ENCODE measurements at places on chromosomes 1 and 21.

GRCh38 chr1:2519029-2519685, 7.2 kb downstream of the PANK4 start:
- no peak for DNase-seq

- no peak for DNase-seq
These were observed 49.8 kb upstream of the SCAF4 start for GRCh38 chr21:31781737-31782136.

DNA sequence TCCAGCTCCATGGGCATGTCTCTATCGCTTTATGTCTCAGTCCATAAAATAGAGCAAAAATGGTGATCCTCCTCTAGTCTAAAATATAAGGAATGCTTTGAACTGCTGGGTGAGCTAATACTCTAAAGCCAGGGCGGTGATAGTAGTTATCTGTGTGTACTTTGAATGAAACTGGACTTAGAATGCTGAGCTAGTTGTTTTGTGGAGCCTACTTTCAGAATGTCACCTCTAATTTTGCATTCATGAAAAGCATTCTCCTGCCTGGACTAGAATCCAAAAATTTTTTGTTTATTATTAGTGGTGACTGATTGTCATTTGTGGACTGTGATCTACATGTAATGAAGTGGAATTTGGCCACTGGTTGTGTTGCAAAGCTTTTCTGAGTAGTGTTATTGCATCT, 241.6 kb upstream of the C1orf105 start:
- DNase-seq = no peak

DNA sequence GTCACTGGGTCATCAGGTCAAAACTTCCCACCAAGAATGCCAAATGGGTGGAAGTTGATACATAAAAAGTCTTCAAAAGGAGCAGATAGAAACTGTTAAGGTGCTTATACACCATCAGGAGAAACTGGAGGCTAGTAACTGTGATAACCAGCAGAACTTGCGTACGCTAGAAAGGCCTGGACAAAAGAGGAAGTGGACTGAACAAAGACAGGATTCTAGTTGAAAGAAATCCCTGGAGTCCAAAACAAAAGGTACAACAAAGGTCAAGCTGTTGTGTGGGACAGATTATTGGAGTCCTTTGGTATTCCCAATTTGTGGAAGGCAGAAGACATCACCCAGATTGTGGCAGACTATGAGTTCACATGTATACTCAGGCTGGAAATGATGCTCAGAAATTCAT, 215.8 kb upstream of the PBX1 start:
- no peak for DNase-seq

GRCh38 chr1:214550013-214550856, 1.2 kb downstream of the PTPN14 start:
- DNase-seq = no peak

- no peak for DNase-seq
These were observed 291.8 kb upstream of the CAMK1G start for GRCh38 chr1:209291715-209292114.

DNA sequence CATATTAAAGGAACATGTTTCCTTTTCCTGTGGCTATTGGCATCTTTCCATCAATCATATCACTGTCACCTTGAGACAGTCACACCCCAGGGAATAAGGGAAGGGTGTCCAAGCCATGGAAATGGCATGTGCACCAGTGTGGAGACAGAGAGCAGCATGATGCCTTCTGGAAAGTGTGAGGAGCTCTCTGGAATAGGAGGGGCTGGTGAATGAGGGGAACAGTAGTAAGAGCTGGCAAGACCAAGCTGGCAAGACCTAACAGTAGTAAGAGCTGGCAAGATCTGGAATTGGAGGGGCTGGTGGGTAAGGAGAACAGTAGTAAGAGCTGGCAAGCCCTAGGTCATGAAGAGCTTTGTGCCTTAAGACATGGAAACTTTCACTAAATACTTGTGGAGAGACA, 186.7 kb downstream of the C1orf94 start:
- DNase-seq = no peak

DNA sequence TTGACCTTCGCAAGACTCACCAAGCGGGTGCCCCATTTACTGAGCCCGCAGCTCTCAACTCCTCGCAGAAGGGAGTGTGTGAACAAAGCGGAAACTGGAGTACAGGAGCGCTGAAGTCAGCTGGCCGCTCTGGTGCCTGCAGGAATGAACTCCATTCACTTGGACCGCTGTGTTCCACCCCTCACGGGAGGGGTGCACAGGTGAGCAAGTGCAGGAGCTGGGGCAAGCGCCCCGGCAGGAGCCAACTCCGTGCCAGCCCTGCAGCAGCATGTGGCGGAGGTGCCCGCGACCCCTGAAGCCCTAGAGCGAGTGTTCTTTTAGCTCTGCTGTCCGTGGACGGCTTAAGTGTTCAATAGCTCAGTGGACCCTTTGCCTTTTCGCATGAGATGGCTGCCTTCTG, 471.6 kb upstream of the ADGRL4 start:
- no peak for DNase-seq

DNA sequence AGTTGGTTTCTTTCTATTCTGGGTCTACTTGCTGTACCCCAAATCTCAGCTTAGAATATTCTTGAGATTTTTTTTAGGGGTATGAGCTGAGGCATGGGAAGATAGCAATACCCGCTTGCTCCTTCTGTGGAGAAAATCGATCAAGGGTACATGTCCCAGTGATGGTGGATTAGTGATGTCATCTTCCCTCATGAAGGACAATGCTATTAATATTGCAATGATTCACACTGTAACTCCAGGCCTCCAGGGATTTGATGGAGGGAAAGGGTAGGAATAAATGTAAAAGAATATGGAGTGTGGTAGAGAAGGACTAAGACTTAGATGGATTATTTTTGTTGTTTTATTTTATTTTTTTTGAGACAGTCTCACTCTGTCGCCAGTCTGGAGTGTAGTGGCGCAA, 47.4 kb downstream of the XCL1 start:
- DNase-seq = no peak

DNA sequence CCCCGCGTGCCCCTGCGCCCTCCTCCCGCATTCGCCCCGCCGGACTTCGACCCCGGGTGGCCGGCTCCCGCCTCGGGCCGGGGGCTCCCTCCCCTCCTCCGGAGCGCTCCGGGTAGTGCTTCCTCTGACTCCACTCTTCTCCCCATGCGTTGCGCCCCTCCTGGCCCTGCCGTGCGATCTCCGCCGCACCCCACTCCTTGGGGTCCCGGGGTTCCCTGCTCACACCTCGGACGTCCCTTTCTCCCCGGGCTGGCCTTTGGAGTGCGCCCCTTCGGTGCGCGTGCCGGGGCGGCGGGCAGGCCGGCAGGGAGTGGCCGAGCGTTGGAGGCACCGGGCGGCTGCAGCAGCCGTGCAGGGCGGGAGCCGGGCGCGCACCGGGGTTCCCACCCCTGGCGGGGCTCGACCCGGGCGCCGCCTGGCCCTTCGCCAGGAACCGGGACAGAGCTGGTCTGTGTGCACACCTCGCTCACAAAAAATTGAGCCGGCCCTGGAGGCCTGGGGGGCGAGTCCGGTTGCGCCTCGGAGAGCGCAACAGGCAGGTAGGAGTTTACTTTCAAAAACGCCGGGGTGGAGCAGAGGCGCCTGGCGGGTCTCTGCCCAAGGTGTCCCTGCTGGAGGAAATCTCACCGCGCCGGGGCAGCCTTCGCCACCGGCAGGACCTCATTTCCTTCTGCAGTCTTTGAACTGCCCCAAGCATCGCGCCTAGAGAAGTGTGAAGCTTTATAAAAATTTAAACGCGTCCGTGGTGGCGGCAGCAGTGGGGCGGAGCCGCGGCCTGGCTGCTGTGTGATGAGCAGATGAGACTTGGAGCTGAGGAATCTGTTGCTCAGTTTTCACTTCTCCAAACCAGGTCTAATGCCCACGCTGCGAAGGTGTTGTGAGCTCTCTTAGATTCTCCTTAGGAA, 650 bp downstream of the VANGL1 start:
- DNase-seq = peak; percentile 11

DNA sequence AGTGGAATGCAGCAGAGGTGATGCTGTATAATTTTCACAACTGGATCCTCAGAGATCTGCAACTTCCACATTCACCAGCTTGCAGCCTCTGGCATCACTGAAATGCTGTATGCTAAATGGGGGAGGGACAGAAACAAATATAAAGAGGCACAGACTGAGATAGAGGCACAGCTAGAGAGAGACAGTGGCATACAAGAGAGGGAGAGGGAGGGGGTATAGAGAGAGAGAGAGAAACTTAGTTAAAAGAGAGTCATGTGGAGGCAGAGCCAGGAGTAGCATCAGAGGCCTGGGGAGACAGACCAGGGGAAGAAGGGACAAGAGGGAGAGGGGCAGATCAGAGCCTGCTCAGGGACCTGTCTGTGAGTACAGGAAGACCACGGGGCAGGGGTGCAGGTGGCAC, 84.5 kb upstream of the GRIK3 start:
- DNase-seq = no peak

GRCh38 chr21:29218749-29219148, 80.0 kb upstream of the BACH1 start:
- no peak for DNase-seq

GRCh38 chr1:156898161-156898566, 4.6 kb downstream of the PEAR1 start:
- no peak for DNase-seq

- DNase-seq = no peak
These were observed 14.0 kb upstream of the LHX4 start for GRCh38 chr1:180215856-180216625.

DNA sequence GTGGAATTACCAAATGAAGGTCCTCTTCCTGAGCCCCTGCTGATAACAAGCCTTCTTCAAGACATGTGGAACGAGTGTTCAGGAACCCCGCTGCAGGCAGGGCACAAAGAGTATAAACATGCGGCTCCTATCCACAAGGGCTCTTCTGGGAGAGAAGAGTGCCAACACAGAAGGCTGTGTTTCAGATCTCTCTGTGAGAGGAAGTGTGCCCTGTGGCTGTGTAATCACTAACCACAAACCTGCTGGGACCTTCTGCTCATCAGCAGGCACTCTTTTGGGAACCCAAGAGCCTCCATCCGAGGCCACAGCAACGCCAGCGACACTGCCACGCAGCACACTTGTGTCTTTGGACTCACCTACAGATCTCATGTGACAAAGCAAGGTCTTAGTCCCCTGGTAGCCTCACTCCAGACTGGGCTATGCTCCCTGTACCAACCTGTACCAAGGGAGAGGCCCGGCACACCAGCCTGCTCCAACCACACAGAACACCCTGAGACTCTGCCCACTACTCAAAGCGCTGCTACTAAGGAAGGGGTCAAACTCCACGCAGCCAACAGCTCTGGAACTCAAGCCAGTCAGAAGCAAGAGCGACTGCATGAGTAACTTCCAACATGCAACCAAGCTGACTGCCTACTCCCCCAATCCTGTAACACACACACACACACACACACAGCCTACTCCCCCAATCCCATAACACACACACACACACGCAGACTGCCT, 7.8 kb downstream of the PTTG1IP start:
- DNase-seq = no peak

DNA sequence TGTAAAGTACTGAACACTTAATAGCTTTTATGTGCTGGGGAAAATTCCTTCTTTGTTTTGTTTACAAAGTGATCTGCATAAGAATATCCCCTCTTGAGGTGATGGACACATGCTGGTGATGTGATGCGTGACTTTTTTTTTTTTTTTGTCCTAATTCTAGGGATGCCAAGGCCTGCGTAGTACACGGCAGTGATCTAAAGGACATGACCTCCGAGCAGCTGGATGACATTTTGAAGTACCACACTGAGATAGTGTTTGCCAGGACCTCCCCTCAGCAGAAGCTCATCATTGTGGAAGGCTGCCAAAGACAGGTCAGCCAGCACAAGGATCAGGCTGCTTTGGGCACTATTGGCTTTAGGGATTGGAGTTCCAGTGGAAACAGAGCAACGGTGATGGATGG, 24.7 kb downstream of the ATP1A1 start:
- no peak for DNase-seq

DNA sequence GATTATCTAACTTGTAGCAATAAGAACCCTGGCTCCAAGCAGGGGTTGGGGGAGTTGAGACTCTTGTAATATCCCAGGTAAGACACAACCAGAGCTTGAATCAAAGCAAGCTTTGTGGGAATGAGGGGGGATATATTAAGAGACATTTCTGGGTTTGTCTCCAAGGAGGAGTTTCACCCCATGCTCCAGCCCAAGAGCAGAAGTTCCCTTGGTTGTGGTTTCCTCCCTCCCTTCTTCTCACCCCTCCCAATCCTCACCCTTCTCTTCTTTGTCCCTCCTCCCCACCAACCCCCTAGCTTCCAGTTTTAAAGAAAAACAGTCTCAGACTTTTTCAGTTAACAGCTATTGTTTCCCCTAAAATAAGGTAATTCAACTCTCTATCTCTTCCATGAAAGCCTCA, 11.9 kb downstream of the TRAF3IP3 start:
- no peak for DNase-seq

DNA sequence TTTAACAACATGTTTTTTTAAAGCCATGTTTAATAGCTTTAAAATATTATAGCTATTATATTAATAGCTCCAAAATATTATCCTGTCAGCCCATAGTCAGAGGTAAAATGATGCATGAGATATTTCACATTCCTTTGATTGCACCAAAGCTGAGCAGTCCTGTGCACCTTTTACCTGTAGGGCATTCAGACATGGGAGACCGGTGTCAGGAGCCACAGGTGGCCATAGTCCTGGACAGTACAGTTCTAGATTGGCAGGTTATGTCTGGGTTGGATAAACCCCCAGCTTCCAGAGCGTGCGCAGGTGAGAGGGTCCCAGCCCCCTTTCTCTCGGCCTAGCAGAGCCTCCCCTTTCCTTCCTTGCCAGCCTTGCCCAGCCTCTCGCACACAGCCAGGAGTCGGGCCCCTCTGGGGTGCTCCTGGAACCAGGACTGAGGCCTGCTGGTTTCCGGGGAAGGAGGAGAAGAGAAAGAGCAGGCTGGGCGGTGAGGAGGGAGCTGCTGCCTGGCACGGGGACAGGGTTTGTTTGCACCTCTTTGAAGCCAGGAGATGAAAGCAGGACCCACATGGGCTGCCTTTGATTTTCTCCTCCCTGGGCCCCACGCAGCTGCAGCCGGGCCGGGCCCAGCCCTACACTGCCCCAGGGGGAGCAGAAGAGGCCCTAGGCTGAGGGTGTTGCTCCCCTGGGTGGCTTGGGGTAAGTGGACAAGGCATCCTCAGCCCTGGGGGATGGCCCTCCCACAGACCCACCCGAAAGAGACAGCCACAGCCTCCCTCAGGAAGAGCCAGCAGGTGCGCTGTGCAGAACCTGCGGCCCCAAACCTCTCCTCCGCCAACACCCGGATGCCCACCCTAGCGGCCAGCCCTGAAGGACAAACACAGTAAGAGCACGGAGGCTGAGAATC, 75.2 kb upstream of the TARDBP start:
- no peak for DNase-seq

DNA sequence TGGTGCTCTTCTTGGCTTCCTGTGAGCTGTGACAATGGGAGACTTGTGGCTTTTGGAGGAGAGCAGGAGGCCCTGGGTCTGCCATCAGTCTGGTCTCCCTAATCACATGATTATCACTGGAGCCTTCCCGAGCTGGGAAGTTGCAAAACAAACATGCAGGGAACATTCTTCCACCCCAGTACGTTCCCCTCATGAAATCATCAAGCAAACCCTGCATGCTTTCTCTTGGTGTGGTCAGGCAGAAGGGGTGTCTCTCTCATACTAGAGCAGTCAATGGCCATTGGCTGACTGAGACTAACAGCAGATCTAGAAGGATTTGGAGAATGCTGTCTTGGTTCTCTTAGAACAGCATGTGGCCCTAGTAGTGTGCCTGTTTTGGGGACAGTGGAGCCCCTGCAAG, 111.2 kb downstream of the LIPI start:
- no peak for DNase-seq

- no peak for DNase-seq
These were observed 95.5 kb downstream of the GRIK3 start for GRCh38 chr1:36938819-36939218.

Data from stimulated activated CD4-positive, alpha-beta T cell treated with anti-CD3 and anti-CD28 coated beads, Interleukin-4, amount 100 ng/mL, for 1 hour (primary cell).